ENCODE measurements at places on chromosomes 1 and 21.
A peak's percentile ranks its signal among the peaks of the same experiment; 100 is the strongest.

DNA sequence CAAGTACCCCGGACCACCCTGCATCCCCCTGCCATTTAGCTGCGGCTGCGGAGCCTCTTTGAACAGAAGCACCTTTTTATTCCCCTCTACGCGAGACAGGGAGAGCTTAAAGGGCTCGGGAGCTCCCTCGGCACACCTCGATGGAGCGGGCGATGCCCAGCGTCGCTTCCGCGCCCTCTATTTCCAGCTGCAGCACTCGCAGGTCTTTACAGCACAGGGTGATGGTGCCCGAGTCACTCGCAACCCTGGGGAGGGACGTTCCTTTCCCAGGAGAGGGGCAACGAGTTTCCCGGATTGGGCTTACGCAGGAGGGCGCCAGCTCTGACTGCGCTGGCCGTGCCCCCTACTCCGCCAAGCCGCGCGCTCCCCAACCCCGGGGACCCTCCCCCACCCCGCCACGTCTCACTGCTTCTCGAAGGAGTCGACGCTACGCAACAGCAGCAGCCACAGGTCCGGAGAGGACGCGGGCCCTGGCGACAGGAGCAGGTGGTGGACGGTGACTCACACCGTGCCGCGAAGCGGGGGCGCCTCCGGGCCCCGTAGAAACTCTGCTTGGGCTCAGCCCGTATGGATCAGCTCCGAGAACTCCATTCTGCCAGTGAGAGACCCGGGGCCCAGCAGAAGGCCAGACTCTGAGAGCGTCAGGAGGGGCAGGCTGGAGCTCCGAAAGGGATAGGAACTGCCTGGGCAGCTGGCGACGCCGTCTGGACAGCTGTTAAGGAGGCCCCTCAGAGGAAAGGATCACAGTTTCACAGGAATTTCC lies 5.8 kb upstream of the FAM167B start:
- DNase-seq, result no peak

DNA sequence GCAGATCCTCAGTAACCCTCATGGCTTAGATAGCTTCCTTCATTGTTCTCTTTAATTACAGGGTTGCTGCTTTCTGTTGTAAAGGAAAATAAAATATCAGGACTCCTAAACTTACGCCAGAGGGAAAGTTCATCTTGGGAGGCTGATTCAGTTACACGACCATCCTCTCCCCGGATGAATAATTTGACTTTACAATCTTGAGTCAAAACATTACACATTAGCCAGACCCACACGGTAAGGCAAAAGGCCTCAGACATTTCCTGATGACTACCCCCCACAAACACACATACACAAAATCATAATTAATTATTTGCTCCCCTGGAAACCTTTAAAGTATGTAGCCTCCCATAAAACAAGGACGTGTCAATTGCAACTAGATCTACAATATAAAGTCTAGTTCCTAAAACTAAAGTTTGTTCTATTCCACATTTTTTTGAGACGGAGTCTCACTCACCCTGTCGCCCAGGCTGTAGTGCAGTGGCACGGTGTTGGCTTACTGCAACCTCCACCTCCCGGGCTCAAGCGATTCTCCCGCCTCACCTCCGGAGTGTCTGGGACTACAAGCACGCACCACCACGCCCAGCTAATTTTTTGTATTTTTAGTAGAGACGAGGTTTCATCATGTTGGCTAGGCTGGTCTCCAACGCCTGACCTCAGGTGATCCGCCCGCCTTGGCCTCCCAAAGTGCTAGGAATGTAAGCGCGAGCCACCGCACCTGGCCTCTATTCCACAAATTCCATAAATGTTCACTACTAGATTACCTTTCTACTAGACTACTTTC lies 830 bp upstream of the PRDX1 start:
- DNase-seq, result no peak

- DNase-seq, result no peak
Observed at GRCh38 chr1:18284805-18285537, 177.4 kb downstream of the IGSF21 start.

GRCh38 chr1:39524171-39524570 lies 32.7 kb downstream of the BMP8A start:
- no peak for DNase-seq

GRCh38 chr1:94734963-94735901 lies 84.9 kb upstream of the SLC44A3 start:
- no peak for DNase-seq

GRCh38 chr1:51969038-51969705 lies 21.3 kb downstream of the RAB3B start:
- no peak for DNase-seq

DNA sequence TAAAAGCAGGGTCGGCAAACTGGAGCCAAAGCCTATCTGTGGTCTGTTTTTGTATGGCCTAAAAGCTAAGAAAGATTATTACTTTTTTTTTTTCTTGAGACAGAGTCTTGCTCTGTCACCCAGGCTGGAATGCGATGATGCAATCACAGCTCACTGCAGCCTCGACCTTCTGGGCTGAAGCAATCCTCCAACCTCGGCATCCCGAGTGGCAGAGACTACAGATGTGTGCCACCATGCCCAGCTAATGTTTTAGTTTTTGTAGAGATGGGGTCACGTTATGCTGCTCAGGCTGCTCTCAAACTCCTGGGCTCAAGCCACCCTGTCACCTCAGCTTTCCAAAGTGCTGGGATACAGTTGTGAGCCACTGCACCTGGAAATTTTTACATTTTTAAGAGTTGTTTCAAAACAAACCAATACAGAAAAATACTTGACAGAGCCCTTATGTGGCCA lies 6.5 kb upstream of the GLRX2 start:
- DNase-seq, result no peak

- DNase-seq, result peak; percentile 16
Observed at GRCh38 chr1:151472856-151473731, 13.8 kb upstream of the POGZ start.

- no peak for DNase-seq
Observed at GRCh38 chr1:85976516-85977205, 179.9 kb downstream of the COL24A1 start.

All from stimulated activated CD4-positive, alpha-beta T cell treated with anti-CD3 and anti-CD28 coated beads, Interleukin-4, amount 100 ng/mL, for 4 hours (primary cell).